ENCODE measurements at places on chromosomes 12 and 14.

GRCh38 chr14:103858063-103858781 lies 10.8 kb upstream of the PPP1R13B start:
- DNase-seq: no peak

GRCh38 chr12:11654338-11654737 lies 4.9 kb downstream of the ETV6 start:
- no peak for DNase-seq

GRCh38 chr12:96456265-96456974 lies 33.0 kb upstream of the CFAP54 start:
- no peak for DNase-seq

- DNase-seq: peak; percentile 73
Observed at GRCh38 chr14:24095271-24096068, 1.4 kb downstream of the PCK2 start.

DNA sequence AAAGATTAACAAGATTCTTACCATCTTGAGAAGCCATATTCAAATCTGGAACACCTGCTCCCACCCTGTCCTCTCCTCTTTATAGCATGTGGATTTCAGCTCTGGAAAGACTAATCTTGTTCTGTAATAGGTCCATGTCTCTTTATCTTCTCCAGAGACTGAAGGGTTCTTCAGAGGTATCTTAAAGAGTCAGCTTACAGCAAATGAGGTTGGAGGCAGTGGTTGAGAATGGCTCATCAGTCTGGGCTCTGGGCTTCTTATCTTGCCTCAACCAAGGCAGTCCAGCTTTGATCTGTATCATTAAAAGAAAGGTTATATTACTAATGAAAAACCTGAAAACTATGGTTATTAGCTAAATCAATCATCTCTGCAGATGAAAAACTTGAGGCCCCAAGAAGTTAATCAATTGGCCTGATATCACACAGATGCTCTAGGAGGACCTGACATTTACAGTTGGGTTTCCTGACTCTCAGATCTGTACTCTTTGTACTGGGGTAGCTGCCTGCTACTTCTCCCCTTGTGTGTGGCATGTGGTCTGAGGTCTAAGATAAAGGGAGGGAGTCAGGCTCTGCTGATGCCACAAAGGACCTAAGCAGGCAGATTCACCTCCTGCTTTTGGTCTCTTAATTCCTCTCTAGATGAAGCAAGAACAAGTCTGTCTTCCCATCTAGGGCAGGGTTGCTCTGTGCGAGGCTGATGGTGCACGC lies 1.7 kb upstream of the AKAP6 start:
- DNase-seq: no peak

- DNase-seq: no peak
Observed at GRCh38 chr12:124387528-124387911, 92.6 kb downstream of the RFLNA start.

Measured in T-helper 2 cell treated with Interferon-gamma antibody and Interleukin-4, amounts not matched to agents 5 μg/mL and 100 μg/mL, for 36 hours (primary cell).